Calu3 (cell line): ENCODE measurements at places on chromosomes 16 and 17. TPM values are rescaled to one million over a fixed set of nuclear protein-coding genes. Genes with fewer than 3 reads are reported as not detected.

DNA sequence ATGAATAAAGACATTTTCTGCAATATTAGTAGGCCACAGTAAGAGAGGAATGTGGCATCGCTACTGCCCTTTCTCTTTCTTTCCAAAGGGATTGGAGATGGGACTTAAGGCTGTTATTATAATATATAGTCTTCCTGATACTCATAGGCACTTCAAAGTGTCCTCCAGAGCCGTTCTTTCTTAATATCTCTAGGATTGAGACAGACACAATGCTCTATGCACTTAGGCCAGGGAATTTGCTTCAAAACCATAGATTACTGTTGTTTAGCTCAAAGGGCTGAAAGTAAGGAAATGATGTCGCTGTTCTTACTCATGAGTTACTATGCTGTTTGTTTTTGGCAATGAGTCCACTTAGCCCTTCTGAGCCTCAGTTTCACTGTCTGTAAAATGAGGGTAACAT, 590.5 kb downstream of the CDH11 start:
- no peak overlapping the region for H3K27ac ChIP-seq
- H3K4me3 ChIP-seq: no peak overlapping the region
- no peaks in the 10 kb centered on the region for H3K27me3 ChIP-seq
- H3K4me1 ChIP-seq: no peaks in the 10 kb centered on the region

The RNF222 gene
- not detected in 2 replicates for total RNA-seq

The CNGB1 gene
- total RNA-seq: 0.19 TPM in 1 of 2 replicates, not detected in the other

- H3K4me1 ChIP-seq: no peaks in the 10 kb centered on the region
- H3K4me3 ChIP-seq: no peak overlapping the region
- no peaks in the 10 kb centered on the region for H3K27me3 ChIP-seq
- no peak overlapping the region for H3K27ac ChIP-seq
Observed at GRCh38 chr17:61875285-61875684, 12.0 kb upstream of the BRIP1 start.

DNA sequence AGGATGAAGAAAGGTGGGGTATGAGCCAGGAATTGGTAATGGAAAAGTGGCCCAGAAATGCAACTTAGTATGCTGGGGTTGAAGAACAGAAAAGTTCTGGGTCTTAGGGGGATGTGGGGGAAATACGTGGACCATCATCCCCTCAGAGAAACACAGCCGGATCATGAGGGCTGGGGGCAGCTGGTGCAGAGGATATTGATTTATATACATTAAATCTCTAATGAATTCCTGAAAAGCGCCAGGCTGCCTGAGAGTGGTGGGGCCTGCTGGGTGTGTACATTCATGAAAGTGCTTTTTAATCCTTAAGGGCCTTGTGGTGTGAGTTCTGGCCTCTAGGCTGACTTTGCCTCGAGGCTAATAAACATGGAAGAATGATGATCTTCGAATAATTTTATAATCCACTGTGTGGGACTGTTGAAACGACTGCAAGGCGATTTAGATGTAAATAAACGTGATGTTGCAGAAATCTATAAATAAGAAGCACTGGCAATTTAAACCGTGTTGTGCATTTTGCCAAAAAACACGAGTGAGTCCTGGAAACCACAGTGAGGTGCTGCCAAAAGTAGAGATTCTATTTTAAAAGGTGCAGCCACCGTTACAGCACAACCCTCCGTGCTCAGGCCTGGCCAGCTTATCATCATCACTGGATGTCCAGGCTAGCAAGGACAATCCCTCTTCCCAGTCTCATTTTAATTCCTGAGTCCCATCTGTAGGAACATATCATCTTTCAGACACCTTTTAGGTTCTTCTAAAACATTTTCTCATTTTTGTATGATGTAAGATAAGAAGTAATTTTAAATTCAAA, 32.1 kb downstream of the PRKAR1A start:
- no peak overlapping the region for H3K4me3 ChIP-seq
- H3K36me3 ChIP-seq: peaks cover 18% of the 10 kb centered on the region
- H3K27me3 ChIP-seq: no peaks in the 10 kb centered on the region
- no peaks in the 10 kb centered on the region for H3K4me1 ChIP-seq

GRCh38 chr16:53973021-53973420, 269.1 kb downstream of the FTO start:
- H3K36me3 ChIP-seq: no peaks in the 10 kb centered on the region
- no peak overlapping the region for H3K27ac ChIP-seq
- H3K4me3 ChIP-seq: no peak overlapping the region
- no peaks in the 10 kb centered on the region for H3K27me3 ChIP-seq
- H3K4me1 ChIP-seq: no peaks in the 10 kb centered on the region

- no peak overlapping the region for H3K27ac ChIP-seq
- no peak for DNase-seq
- peaks cover 9% of the 10 kb centered on the region for H3K4me1 ChIP-seq
- no peak overlapping the region for H3K4me3 ChIP-seq
- H3K27me3 ChIP-seq: no peaks in the 10 kb centered on the region
Observed at GRCh38 chr17:36610474-36610873, 9.1 kb downstream of the MRM1 start.
